NCI-H187 treated with DMSO at 0.1 percent for 48 hours (cell line): ENCODE measurements at places on chromosomes 6 and 20.

DNA sequence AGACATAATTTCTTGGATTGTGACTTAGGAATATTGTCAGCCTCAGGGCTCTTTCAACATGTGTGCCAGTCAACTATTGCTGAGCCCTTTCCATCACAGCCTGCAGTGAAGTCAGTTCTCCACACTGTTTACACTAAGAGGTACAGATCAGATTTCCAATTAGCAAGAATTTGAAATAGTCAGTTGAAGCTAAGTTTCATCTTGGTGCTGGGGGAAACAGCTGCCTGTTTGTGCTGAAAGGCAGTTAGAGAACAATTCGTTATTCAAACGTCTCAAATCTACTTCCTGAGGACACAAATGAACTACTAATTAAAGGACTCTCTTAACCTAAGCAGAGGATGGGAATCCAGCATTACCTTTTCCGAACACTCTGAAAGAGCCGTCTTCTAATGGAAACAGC is 25.9 kb downstream of the ADGRF1 start:
- no peak for DNase-seq

- DNase-seq = no peak
Measured at GRCh38 chr20:35468671-35469334, 13.4 kb downstream of the CEP250 start.

GRCh38 chr6:138989098-138989983 is 1.3 kb upstream of the REPS1 start:
- no peak for DNase-seq

GRCh38 chr6:46291275-46291633 is 120.5 kb upstream of the ENPP5 start:
- DNase-seq = no peak

DNA sequence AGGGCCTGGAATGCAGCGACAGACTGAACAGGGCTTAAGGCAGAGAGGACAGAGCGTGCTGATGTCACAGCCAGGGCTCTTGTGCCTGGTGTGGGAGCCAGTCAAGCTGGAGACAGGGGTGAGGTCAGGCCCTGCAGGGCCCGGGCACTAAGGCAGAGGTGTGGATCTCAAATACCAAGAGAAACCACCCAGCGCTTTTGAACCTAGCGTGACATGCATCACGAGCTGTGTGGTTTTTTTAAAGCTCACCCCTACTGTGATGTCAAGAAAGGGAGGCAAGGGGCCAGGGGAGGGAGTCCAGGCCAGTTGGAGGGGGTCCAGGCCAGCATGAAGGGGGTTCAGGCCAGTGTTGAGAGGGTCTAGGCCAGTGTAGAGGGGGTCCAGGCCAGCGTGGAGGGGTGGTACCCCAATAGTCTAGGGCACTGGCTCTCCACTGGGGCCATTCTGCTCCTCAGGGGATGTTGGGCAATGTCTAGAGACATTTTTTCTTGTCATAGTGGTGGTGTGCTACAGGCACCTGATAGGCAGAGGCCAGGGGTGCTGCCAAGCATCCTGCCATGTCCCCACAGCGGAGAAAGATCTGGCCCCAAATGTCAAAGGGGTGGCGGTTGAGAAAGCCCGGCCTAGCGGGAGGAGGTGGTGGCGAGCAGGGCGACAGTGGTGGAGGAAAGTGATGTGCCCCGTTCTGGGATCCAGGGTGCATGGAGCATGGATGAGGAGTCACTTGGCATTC is 42.6 kb downstream of the RBM38 start:
- DNase-seq = no peak

- DNase-seq = no peak
Measured at GRCh38 chr20:54355631-54356280, 119.6 kb upstream of the DOK5 start.

GRCh38 chr20:48406912-48407340 is 420.9 kb downstream of the PREX1 start:
- DNase-seq = no peak

DNA sequence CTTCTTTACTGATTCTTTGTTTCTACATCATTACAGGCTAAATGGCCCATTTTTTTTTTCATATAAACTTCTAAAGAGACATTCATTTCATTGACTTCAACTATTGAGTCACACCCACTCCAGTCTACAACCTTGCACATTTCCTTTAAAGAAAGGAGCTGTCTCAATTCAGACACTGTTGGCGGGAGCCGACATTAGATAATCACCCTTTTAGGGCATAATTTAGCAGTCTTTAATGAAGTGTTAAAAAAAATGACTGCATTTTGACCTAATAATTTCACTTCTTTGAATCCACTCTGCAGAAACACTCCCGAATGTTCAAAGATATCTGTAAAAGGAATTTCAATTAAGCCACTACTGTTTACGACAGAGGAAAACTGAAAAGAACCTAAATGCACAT is 1.5 kb downstream of the EPM2A start:
- no peak for DNase-seq

GRCh38 chr20:59738851-59739250 is 134.5 kb downstream of the PHACTR3 start:
- no peak for DNase-seq

- no peak for DNase-seq
Measured at GRCh38 chr6:53300656-53301551, 47.8 kb downstream of the ELOVL5 start.

GRCh38 chr20:48879612-48880245 is 41.8 kb upstream of the ARFGEF2 start:
- no peak for DNase-seq

DNA sequence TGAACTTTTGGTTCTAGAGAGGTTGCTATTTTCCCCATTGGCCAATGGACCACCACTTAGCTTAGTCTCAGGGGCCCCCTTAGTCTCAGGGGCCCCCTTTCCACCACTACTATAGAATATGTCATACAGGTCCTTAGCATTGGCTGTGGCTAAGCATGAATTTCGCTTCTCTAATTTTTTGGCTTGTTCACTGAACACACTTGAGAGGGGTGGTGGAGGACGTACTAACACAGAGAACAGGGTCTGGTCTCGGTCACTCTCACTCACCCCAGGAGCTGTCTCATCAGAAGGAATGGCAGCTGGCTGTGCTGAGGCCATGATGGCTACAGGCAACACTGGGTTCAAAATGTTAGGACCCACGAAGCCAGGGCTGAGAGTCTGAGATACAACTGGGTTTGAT is 30.3 kb downstream of the ZNF318 start:
- DNase-seq = no peak

GRCh38 chr6:96194675-96195074 is 178.9 kb downstream of the FUT9 start:
- no peak for DNase-seq

- DNase-seq = no peak
Measured at GRCh38 chr6:90538278-90539046, 48.4 kb downstream of the MAP3K7 start.

DNA sequence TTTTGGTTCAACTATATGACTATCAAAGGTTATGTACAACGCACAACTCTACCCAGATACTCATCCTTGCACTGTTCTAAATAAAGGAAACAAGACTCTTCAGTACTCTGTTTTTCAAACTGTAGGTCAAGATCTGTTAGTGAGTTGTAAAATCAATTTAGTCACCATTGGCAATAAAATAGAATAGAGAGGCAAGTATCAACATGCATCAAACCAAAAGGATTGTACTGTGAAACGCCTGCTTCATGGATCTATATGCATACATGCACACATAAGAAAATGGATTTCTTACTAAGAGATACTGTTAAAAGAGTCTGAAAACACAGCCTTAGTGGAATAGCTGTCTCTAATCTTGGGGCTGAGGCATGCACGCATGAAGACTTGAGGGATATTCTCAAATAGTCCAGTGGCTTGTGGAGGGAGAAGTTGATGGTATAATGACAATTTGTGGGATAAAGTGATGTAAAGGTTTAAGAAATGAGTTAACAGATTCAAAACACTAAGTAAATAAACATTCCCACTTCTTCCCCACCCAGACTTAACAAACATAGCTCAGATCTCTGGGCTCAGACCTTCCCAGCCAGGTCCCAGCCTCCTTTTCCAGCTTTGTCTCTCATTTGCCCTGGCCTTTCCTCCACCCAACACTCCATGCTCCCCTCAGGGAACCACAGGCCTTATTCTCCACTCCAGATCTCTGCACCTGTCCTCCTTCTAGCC is 10.7 kb upstream of the LZTS3 start:
- peak; percentile 87 for DNase-seq

- no peak for DNase-seq
Measured at GRCh38 chr6:163750431-163751031, 336.0 kb downstream of the QKI start.
